Airway epithelial cell (primary cell): ENCODE measurements at places on chromosomes 7 and 10. TPM values are rescaled to one million over a fixed set of nuclear protein-coding genes. Genes with fewer than 3 reads are reported as not detected.

Gene SCD
- 792 and 1,012 TPM in 2 replicates for total RNA-seq

Gene CD36
- total RNA-seq = 4.1 and 6.4 TPM in 2 replicates

Gene ACSL5
- total RNA-seq = 0.42 TPM in 1 of 2 replicates, not detected in the other

Gene LRRD1
- total RNA-seq = not detected in 2 replicates

Gene NUTM2E
- not detected in 2 replicates for total RNA-seq

Gene GPR85
- total RNA-seq = 1.1 and 4.6 TPM in 2 replicates

Gene ACSM6
- not detected in 2 replicates for total RNA-seq
